ENCODE measurements at places on chromosomes 2 and 18. TPM values are rescaled to one million over a fixed set of nuclear protein-coding genes. Genes with fewer than 3 reads are reported as not detected.

DNA sequence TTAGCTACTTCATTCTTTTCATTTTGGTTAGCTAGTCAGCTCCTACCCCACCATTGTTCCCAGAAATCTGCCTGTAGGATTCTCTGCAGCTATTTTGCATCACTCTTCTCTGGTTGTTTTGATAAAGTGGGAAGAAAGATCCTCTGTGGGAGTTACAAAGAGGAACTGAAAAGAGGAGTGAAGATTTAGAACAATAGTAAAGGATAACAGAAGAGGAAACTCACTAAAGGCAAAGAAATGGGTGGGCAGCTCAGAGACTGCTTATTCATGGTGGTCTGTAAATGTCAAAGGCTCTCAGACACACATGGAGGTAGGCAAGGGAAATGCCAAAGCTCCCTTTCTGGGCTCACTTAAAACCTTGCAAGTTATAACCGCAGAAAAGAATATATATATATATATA, 17.2 kb upstream of the CD207 start:
- H3K27me3 ChIP-seq, result no peaks in the 10 kb centered on the region
- H3K27ac ChIP-seq, result no peak overlapping the region
- H3K36me3 ChIP-seq, result no peaks in the 10 kb centered on the region
- H3K4me1 ChIP-seq, result peaks cover 4% of the 10 kb centered on the region

Gene TUBA4B
- total RNA-seq, result 0.05 TPM

DNA sequence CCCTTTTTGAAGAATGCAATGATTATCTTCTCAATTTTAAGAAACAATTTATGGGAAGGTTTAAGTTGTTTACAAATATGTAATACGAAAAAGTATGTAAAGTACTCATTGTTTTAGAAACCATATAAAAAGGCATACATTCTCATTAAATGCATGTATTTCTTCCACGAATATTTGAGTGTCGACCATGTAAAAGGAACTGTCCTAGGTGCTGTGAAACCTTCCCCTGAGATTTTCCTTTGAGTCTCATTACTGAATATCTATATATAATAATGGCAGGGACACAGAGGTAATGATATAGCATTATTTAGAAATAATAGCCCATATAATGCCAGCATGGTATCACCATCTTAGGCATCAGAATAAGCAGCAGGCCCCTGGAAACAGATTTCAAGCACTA, 239.3 kb downstream of the ERBB4 start:
- DNase-seq, result no peak
- no peak overlapping the region for H3K27ac ChIP-seq
- no peaks in the 10 kb centered on the region for H3K4me1 ChIP-seq
- H3K4me3 ChIP-seq, result no peak overlapping the region
- H3K36me3 ChIP-seq, result no peaks in the 10 kb centered on the region
- no peaks in the 10 kb centered on the region for H3K27me3 ChIP-seq

Gene SIX3
- not detected for total RNA-seq

Gene SLC9A4
- 0.05 TPM for total RNA-seq

Gene DUSP2
- total RNA-seq, result 60.0 TPM

Gene MROH2A
- total RNA-seq, result 0.71 TPM

Gene ANO7
- 0.09 TPM for total RNA-seq

GRCh38 chr2:237319887-237320286, 94.1 kb downstream of the COL6A3 start:
- no peak for DNase-seq
- H3K27me3 ChIP-seq, result peaks cover 4% of the 10 kb centered on the region
- no peak overlapping the region for H3K27ac ChIP-seq
- no peaks in the 10 kb centered on the region for H3K36me3 ChIP-seq

Gene CASP8
- total RNA-seq, result 49.4 TPM

Gene PSMA8
- total RNA-seq, result 0.66 TPM

DNA sequence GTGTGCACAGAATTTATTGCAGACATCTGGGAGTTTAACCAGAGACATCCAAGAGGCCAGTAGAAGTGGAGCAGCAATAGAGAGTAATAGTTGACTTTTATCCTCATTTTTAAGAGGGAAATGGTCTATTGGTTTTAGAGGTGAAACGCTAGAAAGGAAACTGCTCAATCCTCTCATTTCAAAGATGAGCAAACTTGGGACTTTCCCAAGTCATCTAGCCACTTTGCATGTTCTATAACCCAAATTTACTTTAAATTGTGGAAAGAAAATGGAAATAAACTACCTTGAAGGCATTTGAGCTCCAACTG, 601.7 kb downstream of the ARHGAP15 start:
- DNase-seq, result no peak
- no peaks in the 10 kb centered on the region for H3K36me3 ChIP-seq
- H3K4me1 ChIP-seq, result no peaks in the 10 kb centered on the region
- H3K27me3 ChIP-seq, result no peaks in the 10 kb centered on the region
- H3K27ac ChIP-seq, result no peak overlapping the region

- H3K27me3 ChIP-seq, result no peaks in the 10 kb centered on the region
- no peaks in the 10 kb centered on the region for H3K4me1 ChIP-seq
- no peak overlapping the region for H3K4me3 ChIP-seq
- no peak overlapping the region for H3K27ac ChIP-seq
- H3K36me3 ChIP-seq, result no peaks in the 10 kb centered on the region
- DNase-seq, result no peak
These were observed 7.0 kb downstream of the USP34 start for GRCh38 chr2:61463769-61464475.

- no peak overlapping the region for H3K4me3 ChIP-seq
- H3K27me3 ChIP-seq, result peaks cover 10% of the 10 kb centered on the region
- no peak for DNase-seq
- no peaks in the 10 kb centered on the region for H3K36me3 ChIP-seq
- H3K4me1 ChIP-seq, result no peaks in the 10 kb centered on the region
These were observed 25.5 kb upstream of the SEC11C start for GRCh38 chr18:59114160-59114559.

DNA sequence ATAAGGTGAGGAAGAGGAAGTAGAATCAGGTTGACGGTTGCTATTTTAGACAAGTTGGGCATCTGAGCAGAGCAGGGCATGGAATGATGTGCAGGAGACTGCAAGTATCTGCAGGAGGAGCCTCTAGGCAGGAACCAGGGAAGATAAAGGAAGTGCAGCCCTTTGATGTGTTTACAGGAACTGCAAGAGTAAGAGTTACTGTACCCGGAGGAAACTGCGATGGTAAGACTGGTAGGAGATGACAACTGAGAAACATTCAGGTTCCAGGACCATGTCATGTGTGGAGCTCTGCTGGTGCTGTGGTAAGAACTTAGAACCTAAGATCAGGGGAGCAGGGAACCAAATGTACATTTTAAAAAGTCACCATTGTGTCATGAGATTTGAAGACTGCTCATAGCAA, 134.3 kb upstream of the STON1 start:
- H3K4me1 ChIP-seq, result peaks cover 7% of the 10 kb centered on the region
- H3K27ac ChIP-seq, result no peak overlapping the region
- peak; percentile 58 for DNase-seq
- H3K4me3 ChIP-seq, result no peak overlapping the region
- no peaks in the 10 kb centered on the region for H3K27me3 ChIP-seq

Gene SP5
- total RNA-seq, result 0.24 TPM

- H3K4me3 ChIP-seq, result no peak overlapping the region
- DNase-seq, result no peak
- H3K36me3 ChIP-seq, result no peaks in the 10 kb centered on the region
- H3K27me3 ChIP-seq, result no peaks in the 10 kb centered on the region
- H3K4me1 ChIP-seq, result no peaks in the 10 kb centered on the region
- H3K27ac ChIP-seq, result no peak overlapping the region
These were observed 193.2 kb upstream of the ITGA4 start for GRCh38 chr2:181264001-181264400.

DNA sequence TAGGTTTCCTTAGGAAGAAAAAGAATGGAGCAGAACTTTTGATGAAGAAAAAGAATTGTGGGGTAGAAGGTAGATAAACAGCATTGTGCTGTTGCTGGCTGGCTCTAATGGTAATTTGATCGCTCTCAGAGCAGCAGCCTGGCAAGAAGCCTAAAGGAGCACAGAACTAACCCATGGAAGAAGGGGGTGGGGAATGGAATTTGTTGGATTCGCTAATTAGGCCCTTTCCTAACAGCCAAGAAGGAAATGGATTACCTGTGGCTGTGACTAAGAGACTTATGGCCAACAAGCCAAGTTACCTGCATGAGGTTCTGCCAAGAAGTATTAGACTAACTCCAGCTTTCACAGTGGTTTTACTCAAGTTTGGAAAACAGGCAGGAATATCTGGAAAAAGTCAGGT, 210.6 kb downstream of the IKZF2 start:
- H3K27ac ChIP-seq, result no peak overlapping the region
- DNase-seq, result no peak
- H3K27me3 ChIP-seq, result no peaks in the 10 kb centered on the region
- H3K4me3 ChIP-seq, result no peak overlapping the region

Data from thymus (tissue), 14 donors.